Heart right ventricle (tissue), 16 donors: ENCODE measurements at places on chromosomes 7 and 10. TPM values are rescaled to one million over a fixed set of nuclear protein-coding genes. Genes with fewer than 3 reads are reported as not detected.

- DNase-seq, result no peak
Observed at GRCh38 chr7:144063710-144064109, 5.9 kb upstream of the OR2A25 start.

DNA sequence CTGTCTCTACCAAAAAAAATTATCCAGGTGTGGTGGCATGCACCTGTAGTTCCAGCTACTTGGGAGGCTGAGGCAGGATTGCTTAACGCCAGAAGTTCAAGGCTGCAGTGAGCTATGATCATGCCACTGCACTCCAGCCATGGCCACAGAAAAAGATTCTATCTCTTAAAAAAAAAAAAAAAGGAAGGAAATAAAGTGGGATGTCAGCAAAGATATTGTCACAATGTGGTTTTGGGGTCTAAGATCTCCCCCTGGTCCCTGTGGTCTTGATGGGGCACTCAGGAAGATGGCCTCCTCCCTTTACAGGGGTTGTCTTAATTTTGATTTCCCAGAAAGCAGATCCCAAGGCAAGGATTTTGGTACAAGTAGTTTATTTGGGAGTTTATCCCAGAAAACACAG, 7.4 kb upstream of the KAZALD1 start:
- no peak for DNase-seq

DNA sequence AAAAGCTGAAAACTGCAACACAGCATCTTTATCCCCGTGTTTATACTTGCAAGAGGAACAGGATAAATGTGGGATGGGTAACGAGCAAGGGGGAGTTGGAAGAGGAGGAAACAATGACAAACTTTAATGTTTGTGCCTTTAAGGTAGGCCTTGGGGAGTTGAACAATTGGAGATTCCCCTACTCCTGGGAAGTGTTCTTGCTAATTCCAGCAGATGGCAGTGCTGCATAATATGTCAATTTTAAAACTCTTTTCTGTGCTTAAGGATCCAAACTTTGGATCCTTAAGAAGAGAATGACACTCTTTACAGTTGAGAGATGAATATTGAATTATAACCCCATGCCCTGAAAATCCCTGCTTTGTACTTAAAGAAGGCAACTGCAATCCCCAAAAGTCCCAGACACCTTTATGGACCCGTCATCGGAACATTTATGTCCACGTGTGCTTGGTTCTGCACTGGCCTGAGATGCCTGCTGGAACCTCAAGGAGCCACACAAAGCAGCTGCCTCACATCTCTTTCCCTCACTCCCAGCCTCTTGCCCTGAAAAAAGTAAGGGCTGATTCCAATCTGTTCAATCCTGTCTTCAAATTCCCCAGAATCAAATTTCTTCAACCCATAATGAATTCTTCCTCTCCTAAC, 12.0 kb downstream of the IFIT5 start:
- DNase-seq, result peak; percentile 44

Gene CLRN3
- total RNA-seq, result not detected

GRCh38 chr10:78905957-78906308, 162.8 kb upstream of the ZMIZ1 start:
- no peak for DNase-seq

GRCh38 chr7:129457101-129457500, 22.9 kb downstream of the STRIP2 start:
- no peak for DNase-seq

DNA sequence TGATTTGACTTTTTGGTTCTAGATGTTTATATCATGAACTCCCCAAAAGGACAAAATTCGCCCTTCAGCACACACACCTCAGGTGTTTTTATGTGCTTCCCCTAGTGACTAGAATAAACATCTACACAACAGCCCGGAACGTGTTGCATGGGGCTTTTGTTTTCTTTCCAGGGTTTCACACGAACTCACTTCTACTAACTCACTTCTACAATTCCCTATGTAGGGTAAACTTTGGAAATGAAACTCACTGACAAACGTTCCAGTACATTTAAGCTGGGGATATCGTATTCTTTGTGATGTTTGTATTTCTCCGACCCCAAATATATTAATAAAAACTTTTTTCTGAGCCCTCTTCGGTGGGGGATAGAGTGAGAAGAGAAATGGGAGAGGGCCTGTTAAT, 1.4 kb downstream of the TRA2A start:
- DNase-seq, result no peak

Gene MXI1
- 100 TPM for total RNA-seq

GRCh38 chr10:119550827-119551226, 8.3 kb upstream of the RGS10 start:
- no peak for DNase-seq

DNA sequence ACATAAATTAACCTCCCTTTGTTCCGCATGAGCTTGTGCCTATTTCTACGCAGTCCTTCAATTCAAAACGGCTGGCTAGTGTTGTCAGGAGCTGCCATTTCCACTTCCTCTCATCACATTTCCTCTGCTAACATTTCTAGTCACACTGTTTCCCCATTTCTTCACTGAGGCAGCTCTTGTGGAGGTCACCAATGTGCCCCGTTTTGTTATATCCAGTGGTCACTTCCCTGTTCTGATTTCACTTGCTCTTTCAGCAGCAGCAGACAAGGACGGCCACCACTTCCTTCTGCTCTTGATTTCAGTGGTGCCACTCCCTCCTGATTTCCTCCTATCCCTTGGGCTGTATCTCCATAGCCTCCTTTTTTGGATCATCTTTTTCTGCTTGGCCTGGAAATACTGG, 64.8 kb upstream of the SEC61G start:
- no peak for DNase-seq

- DNase-seq, result peak; percentile 44
Observed at GRCh38 chr10:7551950-7552716, 114.6 kb downstream of the ITIH5 start.

Gene TCF7L2
- 11.7 TPM for total RNA-seq

Gene CALHM1
- total RNA-seq, result not detected

- DNase-seq, result peak; percentile 72
Observed at GRCh38 chr10:13792006-13792405, 205.2 kb downstream of the PRPF18 start.

Gene AGAP4
- 6.2 TPM for total RNA-seq

Gene ZNF117
- 3.1 TPM for total RNA-seq

GRCh38 chr7:1523844-1524243, 6.7 kb upstream of the MAFK start:
- no peak for DNase-seq

Gene CDH23
- 2.4 TPM for total RNA-seq

- no peak for DNase-seq
Observed at GRCh38 chr10:34520084-34520483, 295.0 kb downstream of the PARD3 start.

Gene CFAP58
- 1.6 TPM for total RNA-seq
